OCI-M1 (cell line): ENCODE measurements at places on chromosomes 7 and 10.

DNA sequence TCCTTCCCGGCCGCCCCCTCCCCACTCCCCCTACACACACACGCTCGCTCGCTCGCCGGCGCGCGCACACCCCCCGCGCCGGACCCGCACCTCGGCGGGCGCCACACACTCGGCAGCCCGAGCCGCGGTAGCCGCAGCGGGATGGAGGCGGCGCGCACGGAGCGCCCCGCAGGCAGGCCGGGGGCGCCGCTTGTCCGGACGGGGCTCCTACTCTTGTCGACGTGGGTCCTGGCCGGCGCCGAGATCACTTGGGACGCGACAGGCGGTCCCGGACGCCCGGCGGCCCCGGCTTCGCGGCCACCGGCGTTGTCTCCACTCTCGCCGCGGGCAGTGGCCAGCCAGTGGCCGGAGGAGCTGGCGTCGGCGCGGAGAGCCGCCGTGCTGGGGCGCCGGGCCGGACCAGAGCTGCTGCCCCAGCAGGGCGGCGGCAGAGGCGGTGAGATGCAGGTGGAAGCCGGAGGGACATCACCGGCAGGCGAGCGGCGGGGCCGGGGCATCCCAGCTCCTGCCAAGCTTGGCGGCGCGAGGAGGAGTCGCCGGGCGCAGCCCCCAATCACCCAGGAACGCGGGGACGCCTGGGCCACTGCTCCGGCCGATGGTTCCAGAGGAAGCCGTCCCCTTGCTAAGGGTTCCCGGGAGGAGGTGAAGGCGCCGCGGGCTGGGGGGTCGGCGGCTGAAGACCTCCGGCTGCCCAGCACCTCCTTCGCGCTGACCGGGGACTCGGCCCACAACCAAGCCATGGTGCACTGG lies at the start of gene SORCS3:
Gene SORCS3 (plus strand): TSS at position 104 of the 750 bp plus-strand sequence.
- no peak for DNase-seq

GRCh38 chr7:1925349-1925748 lies 255.3 kb downstream of the ELFN1 start:
- DNase-seq, result peak; percentile 20

DNA sequence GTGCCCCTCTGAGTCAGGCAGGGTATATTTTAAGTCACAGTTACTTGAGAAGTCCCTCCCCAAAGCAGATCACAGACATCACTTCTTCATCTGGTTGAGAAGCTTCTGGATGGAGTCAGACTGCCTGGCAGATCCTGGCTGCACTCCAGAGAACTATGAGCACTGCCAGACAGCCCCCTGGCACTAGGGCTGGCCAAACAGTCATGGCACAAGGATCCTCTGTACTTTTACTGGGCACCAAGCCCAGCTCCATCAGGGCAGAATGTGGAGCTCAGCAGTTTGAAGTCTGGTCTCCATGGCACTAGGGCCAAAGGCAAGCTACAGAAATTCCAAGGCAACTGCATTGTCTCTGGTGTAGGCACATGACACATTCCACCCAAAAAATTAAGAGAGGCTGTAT lies 162.1 kb downstream of the NRG3 start:
- DNase-seq, result no peak

DNA sequence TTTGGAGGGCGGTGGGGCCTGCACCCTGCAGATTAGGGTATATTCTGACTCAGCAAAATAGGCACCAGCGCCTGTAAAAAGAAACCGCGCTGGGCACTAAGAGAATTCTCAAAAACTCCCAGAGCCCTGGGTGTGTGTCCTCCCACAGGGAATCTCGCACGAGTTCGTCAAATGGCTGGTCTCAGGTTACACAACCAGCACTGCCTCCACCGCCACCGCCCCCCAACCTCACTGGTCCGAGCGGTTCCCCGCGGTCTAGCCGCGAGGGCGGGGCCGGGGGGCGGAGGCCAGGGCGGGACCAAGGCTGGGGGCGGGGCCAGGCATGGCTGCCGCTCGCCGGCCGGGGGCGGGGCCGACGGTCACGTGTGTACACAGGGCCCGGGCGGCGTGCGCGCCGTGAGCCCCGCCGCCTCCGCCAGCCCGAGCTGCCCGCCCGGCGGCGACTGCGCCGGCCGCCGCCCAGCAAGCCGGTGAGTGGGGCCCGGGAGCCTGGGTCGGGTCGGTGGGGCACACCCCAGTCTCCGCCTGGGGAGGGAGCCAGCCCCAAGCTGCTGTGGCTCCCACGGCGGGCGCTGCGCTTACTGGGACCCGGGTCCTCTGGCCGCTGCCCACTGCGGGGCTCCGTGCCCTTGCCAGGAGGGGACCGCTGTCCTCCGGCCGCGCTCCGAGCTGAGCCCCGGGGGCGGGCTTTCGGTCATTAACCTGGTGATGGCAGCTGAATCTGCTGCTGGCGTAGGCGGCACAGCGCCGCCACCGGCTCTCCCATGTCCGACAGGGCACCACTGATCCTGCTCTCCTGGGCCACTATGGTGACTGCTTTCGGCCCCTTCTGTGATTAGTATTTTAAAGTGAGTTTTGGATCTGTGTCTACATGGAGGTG lies at the start of gene GPR146:
Gene GPR146 (plus strand): TSS at position 358 of the 880 bp plus-strand sequence. CDS start 12,970 bp downstream, outside the sequence.
- peak; percentile 98 for DNase-seq

DNA sequence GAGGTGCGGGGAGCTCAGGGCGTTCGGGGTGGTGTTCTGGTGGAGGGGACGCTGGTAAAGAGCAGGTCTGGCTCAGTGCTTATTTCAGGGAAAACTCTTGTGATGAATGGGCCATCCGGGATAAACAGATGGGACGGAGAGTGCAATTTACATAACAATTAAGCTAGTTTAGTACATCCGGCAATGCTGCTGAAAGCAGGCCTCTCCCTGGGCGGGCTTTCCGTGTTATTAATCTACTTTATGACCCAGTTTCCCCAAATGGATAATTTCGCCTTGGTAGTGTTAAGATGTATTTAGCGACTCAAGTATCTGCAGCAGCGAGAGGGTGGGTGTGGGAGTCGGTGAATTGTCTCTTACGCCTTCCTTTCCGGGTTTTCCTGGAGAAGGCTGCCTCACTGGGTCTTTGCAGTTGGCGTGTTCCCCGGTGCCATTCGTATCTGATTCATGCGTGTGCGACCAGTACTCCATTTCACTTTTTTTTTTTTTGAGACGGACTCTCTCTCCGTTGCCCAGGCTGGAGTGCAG lies 25.2 kb downstream of the FOXK1 start:
- no peak for DNase-seq

GRCh38 chr7:78530351-78530750 lies 731.8 kb downstream of the PHTF2 start:
- DNase-seq, result no peak

GRCh38 chr7:6691103-6691502 lies 15.6 kb downstream of the ZNF12 start:
- peak; percentile 3 for DNase-seq

DNA sequence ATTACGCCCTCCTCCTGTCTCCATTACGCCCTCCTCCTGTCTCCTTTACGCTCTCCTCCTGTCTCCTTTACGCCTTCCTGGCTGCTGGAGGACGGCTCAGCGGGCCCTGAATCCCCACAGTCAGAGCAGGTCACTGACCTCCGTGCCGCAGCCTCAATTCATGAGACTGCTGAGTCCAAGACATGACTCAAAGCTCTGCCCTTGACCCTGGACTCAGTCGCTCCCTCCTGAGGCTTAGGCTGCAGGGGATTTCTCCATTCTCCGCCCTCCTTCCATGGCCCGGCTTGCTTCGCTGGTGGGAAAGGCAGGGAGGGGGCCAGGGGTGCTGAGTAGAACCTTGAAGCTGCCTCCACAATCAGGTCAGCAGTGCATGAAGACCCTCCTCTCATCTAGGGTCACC lies 21.0 kb upstream of the FOXL3 start:
- DNase-seq, result no peak

GRCh38 chr7:155665957-155666287 lies 21.5 kb downstream of the RBM33 start:
- peak; percentile 9 for DNase-seq

DNA sequence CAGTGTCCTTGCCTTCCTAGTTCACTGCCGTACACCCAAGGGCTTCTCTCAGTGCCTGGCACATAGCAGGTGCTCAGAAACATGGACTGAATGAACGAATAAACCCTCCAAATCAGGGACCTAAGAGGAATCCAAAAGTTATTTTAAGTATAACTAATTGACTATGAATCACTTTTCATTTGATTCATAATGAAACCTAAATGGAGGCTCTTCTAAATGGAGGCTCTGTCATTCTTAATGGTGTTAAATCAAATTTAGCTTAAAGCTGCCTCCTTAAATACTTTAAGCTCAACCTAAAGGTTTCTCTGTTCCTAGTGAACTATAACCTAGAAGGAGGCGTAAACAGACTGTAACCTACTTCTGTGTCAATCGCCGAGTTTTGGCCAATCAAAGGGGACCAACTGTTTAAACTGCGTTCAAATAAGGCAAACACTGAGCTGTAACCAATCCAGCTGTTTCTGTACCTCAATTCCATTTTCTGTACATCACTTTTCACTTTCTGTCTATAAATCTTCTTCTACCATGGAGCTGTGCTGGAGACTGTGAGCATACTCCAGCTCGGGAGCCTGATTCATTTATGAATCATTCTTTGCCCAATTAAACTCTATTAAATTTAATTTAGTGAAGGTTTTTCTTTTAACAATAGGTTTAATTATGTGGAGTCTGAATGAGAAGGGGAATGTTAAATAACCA lies 11.0 kb downstream of the PYROXD2 start:
- DNase-seq, result no peak

- DNase-seq, result no peak
These were observed 172.3 kb downstream of the IMMP2L start for GRCh38 chr7:111390000-111390399.

GRCh38 chr7:14438366-14438765 lies 448.9 kb upstream of the ETV1 start:
- no peak for DNase-seq

DNA sequence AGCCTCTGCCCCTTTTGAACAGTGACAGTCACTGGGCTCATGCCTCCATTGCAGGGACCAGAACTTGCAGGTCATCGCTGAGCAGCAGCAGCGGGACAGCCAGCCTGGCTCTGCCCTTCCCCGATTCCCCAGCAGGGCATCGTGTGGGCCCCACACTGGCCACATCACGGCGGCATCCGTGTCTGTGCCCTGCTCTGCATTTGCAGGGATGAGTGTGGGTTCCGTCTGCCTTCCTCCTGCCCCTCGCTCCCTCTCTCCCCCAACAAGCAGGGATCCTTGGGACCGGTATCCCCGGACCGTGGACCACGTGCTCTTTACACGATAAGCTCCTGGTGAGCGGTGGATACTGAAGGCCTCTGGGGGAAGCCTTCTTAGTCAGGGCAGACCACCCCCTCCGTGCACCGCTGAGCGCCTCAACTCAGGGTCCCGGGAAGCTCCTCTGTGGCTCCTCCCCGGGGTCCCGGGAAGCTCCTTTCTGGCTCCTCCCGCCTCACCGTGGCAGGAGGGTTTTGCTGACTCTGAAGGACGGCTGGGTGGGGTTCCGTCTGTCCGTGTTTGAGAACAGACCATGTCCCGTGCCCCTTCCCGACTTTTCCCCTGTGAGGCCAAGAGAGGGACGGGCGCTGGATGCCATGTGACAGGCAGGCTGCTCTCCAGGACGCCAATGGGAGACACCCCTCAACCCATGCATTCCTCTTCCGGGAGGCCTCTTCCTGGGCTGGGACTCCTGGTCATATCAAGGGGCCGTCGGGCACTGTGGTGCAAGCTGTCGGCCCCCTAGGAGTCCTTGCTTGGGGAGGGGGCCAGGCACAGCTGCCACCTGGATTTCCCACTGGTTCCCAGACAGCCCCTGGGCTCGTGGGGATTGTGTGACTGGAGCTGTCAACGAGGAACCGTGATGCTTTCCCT lies 23.5 kb upstream of the NKX6-2 start:
- no peak for DNase-seq

DNA sequence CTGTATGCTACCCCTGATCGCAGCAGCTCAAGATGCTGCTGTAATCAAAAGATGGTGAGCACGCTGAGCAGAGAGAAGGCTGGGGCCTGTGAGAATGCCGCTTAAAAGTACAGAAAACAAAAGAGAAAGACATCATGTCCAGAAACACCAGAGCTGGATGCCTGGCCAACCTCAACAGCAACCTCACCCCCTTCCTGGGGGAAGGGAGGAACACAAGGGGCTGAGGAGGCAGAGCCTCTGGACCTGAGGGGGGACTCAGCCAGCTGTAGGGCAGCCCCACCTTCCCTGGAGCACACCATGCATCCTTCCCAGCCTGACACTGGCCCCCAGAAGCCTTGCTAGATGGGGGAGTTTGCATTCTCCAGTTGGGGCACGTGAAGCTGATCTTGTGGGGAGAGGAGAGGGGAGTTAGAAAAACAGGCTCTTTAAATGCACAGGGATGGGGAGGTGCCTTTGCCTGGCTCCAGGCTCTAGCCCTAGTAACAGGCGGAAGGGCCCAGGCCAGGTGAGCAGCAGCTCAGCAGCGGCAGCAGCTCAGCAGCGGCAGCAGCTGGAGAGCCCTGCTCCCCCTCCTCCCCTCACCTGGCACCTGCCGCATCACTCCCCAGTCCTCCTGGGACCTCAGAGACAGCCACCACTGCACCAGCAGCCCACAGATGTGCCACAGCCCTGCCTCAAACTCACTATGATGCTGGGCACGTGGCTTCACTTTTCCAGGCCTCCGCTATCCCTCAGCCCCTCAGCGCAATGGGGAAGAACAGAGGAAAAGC lies 156.3 kb downstream of the NEURL1 start:
- no peak for DNase-seq

DNA sequence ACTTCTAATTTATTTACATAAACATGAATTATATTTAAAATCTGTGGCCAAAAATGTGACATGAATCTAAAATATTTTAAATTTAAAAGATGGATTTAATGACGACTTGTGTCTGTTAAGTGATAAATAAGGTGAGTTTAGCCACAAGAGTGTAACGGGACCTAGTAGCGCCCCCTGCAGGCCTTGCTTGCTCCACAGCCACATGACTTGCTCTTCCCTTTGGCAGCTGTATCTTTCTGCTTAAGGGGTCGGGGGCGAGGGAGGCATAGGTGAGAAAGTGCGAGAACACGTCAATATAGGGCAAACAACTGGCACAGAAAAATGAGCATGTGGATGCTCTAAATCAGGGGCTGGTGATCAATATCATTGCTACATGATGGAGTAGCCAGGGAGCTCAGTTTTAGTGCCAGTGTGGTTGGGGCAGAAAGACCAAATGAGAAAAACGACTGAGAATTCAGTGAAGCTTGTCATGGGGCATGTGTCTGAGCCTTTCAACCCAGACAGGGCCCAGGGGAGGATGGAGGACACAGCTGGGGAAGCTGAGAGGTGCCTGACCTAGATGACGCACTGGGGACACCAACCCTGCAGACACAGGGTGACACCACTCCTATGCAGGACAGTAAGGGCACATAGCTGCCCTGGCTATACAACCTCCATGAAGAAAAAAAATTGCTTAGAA lies 49.8 kb downstream of the PAXIP1 start:
- DNase-seq, result peak; percentile 50

DNA sequence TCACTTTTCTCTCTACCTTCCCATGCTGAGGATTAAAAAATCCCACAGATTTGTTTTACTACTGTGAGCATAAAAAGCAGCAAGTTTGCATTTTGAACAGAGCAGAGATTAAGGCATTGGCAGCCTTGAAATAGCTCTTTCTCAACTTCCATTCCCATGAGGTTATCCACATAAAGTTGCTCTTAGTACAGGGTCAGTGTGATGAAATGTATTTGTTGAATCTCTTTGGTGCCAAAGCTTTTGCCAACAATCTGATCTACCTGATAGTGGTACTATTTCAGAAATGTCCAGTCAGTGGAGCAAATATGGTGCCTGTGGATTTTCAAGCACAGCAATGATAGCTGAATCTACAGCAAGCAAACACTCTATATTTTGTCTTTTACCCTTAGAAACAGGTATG lies 254.8 kb downstream of the INHBA start:
- DNase-seq, result no peak
